ENCODE measurements at places on chromosomes 2 and 18.

- no peak for DNase-seq
Measured at GRCh38 chr2:73832930-73833329, 4.2 kb downstream of the STAMBP start.

DNA sequence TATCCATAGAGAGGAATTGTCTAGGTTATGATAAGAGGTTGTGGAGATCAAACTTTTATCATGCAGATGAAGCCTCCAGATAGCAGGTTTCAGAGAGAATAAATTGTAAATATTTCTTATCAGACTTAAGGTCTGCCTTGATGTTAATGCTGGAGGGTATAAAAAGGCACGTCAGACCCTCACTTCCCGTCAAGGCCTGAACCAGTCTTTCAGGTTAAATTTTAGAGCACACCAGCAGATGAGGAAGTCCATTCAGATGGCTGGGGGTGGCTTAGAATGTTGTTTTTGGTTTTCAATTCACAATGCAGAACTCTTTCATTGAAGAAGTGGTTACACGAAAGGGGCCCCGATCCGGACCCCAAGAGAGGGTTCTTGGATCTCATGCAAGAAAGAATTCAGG, 144.4 kb upstream of the FBXO11 start:
- DNase-seq: no peak

DNA sequence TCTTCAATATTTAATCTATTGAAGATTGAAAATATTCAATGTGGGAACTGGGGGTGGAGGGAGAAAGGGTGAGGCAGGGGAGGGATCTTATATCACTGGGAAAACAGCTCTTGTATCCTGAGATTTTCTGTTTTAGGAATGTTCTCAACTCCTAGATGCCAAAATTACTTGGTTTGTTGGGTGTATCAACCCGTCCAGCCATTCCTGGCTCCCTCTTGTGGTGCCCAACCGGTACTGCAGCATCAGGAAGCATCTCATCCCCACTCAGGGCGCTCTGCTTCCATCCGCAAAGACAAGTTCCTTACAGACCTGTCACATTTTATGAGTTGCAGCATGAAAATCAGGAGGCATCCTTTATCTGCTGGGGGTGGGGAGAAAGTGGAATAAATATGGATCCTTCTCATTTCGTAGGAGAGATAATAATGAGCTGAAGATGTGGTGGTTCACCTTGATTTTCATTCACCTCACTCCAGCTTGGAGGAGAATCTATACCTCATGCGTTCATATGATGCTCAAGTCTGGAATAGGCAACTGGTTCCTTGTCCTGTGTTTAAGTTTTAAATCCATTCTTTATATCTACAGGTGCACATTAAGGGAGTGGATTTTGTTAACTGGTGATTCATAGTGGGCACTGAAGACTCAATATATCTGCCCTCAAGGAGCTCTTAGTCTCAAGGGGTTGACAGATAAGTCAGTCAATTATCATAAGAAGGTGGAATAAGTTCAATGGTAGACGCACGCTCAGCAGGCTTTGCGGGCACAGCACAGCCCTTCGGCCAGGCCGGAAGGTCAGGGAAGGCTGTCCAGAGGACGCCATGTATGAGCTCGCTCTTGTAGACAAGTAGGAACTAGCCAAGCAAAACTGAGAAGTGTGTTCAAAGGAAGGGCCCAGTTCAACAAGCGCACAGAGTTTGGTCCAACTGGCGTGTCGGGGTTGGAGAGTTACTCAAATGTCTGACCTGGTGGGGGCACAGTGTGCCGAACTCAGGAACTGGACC, 127.3 kb downstream of the RNF144A start:
- peak; percentile 1 for DNase-seq

- DNase-seq: no peak
Measured at GRCh38 chr2:9705196-9705595, 74.4 kb upstream of the YWHAQ start.

DNA sequence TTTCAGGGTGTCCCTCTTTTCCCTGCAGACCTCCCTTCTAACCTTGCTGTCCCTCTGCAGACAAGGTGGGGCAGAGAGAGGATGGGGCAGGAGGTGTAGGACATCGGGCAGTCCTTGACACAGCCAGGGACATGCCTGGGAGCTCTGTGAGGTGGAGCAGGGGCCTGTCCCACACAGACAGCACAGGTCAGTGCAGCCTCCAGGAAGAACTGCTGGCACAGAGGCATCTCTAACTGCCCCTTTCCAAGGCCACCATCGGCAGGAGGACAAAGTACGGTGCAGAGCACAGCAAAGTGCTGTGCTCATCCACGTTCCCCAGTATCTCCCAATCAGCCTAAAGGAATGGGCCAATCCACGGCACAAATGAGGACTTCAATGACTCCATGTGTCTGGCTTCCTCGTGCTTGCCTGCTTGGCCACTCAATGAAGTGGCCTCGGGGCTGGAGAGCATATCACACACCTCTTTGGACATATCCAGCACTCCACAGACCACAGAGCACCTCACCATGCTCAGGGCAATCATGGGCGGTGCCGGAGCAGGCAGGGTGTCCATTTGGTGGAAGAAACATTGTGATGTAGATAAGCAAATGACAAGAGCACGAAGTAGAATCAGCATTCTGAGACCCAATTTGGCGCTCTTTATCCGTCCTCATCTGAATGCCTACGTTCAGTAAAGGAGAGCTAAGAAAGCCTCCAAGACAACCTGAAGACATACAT, 11.9 kb downstream of the CHST10 start:
- no peak for DNase-seq
